ENCODE measurements at places on chromosomes 4 and X.

DNA sequence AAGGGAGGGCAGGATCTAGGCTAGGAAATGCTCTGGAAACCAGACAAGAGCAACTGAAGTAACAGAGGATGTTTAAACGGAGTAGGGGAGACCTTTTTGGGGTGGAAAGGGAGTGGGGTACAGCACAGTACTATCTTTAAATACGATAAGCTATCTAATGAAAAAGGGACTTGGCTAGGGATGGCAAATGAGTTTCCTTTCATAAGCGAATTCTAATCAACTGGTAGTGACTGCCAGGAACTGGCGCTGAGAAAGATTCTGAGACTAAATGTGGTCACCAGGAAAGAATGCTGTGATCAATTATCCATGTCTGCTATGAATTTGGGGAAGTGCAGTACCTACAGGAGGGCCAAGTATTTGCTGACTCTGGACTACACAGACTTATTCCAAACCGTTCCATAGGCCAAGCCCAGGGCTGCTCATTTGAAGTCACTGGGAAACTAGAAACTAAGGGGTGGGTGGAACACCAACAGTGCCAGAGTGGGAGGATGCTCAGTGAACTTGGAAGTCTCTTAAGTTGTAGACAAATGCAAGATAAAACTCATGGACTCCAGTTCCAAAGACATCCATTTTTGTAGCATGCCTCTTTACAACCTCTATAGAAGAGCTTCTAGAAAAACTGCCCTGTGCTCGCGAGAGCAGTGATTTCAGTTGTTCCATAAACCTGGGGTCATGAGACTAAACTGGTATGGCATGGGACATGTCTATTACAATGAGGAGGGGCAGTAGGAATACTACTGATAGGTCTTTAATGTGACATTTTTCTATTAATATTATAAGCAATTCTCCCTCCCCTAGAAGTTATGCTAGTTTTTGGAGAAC, 2.0 kb downstream of the TRAPPC2 start:
- DNase-seq = no peak

- no peak for DNase-seq
Measured at GRCh38 chr4:84915396-84915780, 51.1 kb downstream of the WDFY3 start.

DNA sequence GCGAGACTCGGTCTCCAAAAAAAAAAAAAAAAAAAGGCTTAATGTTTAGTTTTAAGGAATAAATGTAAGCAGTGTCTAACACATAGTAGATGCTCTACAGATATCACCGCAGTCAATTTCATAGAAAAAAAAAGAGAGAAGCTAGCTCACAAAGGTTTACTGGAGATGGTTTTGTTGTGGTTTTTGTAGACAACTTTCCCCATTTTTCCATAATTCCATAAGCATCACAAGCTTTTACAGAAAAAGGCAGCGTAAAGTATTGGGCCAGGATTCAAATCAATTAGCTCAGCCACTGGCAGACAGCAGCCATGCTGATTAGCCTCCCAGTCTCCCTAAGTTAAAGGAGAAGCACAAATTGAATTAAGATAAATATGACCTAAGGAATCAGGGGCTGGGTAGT, 1.5 kb downstream of the GRSF1 start:
- no peak for DNase-seq

DNA sequence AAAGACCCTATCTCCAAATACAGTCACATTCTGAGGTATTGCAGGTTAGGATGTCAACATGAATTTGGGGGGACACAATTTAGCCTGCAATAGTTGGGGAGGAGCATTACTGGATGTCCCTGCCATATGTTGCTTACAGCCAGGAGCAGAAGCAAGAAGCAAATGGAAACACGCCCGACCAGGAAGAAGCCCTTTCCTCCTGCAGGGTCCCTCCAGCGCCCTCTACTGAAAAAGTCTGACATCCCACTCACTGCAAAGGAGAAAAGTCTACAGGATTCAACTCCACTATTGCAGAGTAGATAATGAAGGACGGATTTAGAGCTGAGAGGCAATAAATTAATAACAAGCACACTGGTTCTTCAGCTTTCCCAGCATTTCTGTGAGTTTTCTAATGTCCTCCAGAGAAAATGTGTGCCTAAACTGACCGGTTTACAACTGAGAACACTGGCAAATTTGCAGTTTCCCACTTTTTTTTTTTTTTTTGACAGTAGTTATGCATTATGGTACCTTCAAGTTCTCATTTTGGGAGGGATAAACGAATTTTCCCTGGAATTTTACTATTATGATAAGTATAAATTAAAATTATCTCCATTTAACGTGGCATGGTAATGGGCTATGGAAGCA, 31.7 kb downstream of the COQ2 start:
- DNase-seq = peak; percentile 85

GRCh38 chr4:150323406-150324325, 245.4 kb downstream of the DCLK2 start:
- DNase-seq = no peak

DNA sequence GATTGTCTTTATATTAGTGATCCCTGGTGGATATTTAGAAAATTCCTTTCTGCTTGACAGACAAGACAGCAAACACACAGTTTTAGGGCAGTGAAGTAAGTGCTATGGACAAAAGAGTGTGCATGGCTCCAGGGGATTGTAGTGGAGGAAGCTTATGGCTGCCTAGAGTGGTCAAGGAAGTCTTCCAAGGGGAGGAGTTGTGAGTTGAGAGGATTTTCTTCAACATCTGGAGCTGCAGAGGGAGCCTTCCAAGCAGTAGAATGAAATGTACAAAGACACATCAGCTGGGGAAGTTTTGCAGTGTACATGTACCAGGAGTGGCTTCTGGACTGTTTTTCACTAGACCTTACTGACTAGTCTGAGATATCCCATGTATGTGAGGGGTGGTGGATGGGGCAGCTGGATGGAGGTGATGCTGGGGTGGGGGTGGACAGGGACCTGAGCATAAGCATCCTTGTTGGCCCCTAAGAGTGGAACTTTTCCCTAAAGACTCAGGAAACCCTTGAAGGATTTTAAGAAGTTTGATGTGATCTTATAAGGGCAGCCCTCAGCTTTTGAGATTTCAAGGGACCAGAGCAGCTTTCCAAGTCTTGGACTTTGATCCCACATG, 160.5 kb upstream of the TAPT1 start:
- DNase-seq = no peak

DNA sequence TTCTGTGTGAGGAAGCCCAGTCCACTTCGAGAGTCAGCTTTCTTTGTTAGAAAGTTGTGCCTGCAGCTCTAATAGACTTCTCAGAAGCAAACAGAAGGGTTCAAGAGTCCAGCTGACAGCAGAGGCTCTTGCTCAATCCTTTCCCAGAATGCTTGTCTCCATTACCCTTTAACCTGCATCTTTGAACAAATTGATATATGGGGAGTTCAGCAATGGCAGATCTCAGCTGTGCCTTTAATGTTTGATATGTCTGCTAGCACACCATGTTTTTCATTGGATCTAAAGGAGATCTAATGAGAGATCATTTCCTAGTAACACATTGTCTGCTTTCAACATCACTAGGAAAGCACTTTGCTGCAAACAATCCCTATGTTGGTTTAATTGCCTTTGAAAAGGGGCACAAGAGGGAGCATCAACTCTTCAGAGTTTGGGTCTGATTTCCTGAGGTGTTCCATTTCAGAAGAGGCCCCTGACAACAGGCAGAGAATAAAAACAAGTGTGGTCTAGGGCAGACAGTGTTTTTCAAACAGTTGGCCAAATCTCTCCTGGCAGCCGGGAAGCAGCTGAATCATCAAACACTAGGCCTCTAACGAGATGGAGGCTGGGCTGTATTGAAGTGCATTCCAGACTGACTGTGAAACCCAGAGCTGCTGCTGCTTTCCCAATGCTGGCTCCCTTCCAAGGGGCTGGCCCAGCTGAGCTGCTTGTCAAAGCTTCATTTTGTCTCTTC, 55.5 kb downstream of the LUZP4 start:
- DNase-seq = no peak

GRCh38 chr4:147571036-147571770, 46.0 kb upstream of the TMEM184C start:
- no peak for DNase-seq

- DNase-seq = peak; percentile 20
Measured at GRCh38 chr4:88244816-88245579, 39.4 kb downstream of the PPM1K start.

- DNase-seq = no peak
Measured at GRCh38 chr4:184500748-184501589, 26.6 kb upstream of the IRF2 start.

GRCh38 chrX:139932073-139932900, 566 bp downstream of the ATP11C start:
- DNase-seq = peak; percentile 20

DNA sequence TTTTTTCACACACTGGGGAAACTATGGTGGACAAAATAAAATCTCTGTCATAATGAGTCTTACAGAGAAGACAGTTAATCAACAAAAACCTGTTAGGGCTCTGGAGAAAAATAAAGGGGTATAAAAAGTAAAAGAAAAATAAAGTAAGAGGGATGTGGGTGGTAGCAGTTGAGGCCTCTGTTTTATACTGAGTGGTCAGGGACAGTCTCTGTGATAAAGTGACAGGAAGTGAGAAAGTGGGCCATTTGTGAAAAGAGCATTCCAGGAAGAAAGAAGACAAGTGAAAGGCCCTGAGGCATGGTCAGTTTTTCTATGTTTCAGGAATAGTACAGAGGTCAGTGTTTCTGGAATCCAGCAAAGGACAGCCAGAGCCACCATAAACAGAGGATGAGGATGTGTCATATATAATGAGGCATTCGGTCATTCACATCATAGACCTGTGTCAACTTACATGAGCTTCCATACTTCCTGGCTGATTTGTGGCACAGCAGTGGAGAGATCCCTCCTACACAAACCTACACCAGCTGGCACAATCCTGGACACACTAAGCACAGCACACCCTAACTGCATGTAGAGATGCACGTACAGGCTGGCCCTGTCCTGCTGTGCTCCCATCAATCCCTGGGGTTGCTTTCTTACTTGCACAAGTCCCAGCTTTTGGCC, 64.4 kb upstream of the NAP1L5 start:
- no peak for DNase-seq

DNA sequence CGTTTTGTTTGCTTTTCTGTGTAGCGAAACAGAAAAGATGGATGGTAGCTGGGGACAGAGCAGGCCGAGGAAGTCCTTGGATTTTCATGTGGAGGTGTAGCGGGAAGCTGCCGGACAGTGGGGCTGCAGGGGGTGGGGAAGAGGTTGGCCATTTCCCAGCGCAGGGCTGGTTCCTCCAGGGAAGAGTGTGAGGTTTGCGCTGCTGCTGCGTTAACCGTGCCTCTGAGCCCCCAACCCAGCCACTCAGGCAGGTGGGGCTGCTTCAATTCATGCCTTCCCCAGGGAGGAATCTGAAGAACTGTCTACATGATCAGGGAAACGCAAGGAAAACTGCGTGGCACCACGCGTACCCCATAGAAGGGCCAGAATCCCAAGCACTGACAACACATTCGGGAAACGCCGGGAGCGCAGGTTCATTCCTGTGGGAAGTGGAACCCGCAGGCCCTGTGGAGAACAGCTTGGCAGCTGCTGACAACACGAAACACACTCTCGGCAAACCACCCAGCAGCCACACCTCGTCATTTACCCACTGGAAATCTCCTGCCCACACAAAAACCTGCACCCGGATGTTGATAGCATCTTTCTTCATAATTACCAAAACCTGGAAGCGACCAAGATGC, 57.7 kb downstream of the PCGF3 start:
- DNase-seq = no peak

DNA sequence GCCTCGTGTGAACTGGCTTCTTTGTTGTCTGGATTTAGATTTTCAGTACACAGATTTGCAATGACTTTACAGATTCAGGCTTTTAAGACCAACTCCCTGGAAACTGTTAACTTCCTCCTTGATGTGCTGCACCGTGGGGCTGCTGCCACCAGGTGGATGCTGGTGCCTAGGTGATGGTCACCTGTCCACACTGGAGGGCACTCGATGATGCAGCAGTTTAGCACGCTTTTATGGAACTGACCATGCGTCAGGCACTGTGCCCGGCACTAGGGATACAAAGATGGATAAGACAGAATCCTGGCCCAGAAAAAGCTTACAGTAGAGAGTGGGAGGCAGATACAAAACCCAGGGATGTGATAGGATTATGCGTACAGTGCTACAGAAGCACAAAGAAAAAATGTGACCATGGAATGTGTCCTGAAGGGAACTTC, 180.7 kb downstream of the CEP135 start:
- no peak for DNase-seq

GRCh38 chrX:1455948-1456280, 3.2 kb upstream of the ASMTL start:
- DNase-seq = no peak

DNA sequence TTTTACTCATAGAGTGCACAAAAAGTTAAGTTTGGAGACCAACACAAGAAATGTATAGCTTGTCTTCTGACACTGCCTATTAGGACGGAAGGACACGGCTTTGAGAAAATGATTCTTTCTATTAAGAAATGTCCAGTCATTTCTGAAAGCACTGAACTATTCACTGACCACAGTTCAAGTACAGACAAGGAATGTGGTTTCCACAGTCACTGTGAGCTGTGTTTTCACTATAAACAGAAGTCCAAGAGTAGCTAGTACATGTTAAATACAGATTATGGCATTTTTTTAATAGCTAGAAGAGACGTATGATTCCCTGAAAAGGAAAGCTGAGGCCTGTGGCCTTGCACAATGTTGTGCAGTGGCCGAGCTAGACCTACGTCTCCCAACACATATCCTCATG, 115.1 kb upstream of the GPM6A start:
- DNase-seq = no peak

DNA sequence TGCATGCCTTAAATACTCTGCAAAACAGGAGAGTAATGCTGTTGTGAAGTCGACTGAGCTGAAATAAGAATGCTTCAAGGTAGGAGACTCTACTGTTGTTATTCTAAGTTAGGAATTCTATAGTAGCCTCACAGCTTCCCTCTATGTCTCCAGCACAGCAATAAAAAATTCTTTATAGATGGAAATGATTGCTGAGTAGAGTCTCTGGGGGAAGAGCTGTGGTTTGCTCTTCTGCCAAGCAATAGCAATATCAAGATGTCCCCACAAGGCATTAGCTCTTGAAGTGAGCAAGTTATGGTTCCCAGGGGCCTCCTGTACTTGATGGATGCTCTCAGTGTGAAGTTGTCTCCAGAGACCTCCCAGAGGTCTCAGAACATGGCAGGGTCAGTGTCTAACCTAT, 880.6 kb upstream of the FRG1 start:
- DNase-seq = no peak

- DNase-seq = no peak
Measured at GRCh38 chr4:157128395-157128794, 52.4 kb downstream of the GLRB start.

DNA sequence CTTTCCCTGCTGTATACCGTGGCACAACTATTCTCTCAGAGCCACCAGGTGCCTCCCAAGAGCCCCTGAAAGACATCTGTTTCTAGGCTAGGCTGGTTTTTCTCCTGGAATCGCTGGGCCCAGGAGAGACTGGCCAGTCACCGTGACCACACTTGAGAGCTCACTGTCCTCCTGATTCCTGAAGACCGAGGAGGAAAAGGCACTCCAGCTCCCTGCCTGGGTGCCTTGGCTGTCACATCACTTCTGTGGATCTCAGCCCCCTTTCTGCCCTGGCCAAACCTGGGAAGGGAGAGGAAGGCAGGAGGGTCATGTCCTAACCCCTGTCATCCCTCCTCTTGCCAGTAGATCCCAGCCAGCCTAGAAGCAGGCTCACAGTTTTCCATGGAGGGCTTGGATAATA, 54.7 kb upstream of the LAS1L start:
- no peak for DNase-seq

GRCh38 chr4:174116021-174116420, 167.4 kb downstream of the FBXO8 start:
- DNase-seq = no peak
